Urinary bladder (tissue), 4 donors: ENCODE measurements at places on chromosomes 7 and 10.

DNA sequence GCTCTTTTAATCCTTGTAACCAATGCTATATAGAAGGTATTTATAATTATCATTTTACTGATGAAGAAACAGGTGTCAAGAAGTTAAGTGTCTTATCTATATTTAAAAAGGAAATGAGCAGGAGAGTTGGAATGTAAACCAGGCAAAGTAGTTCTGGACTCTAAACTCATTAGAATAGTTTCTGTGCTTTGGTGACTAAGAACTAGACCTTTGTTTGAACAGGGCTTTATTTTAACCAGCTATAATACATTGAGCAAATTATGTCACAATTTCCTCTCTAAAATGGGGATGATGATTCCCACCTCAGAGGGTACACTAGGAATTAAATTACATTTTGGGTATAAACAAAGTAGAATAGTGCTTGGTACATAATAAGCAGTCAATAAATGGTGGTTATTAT, 236.0 kb downstream of the MAGI2 start:
- no peak for DNase-seq

DNA sequence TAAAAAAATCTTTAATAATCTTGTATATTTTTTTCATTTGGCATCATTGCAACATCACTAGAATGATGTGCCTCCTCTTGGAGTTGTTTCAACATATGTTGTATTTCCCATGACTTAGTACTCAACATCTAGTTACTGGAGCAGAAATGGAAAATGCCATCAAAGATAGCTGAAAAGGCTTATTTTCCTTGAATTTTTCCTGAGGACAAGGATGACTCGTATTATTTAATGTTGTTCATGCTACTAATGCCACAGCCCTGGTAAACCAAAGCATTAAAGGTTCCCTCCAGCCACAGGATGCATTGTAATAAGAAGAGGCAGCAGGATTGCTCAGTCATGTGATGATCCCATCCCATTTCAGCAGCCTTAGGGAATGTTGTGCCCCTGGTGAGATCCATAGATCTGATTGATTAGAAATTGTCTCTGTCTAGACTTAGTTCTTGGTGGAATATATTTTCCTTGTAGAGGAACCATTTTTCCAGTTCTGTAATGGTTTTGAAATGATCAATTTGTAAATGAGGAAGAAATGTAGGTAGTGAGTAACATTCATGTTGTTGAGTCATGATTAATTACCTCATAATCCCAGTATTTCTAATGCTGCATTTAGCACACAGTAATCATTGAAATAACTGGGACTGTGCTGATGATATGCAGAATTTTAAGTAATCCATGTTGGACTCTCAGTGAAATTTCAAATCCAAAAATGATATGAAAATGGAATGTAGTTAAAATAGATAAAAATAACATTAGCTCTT, 91.3 kb upstream of the SMIM30 start:
- DNase-seq = no peak

- DNase-seq = no peak
Observed at GRCh38 chr7:70775570-70776156, 356.3 kb upstream of the GALNT17 start.

DNA sequence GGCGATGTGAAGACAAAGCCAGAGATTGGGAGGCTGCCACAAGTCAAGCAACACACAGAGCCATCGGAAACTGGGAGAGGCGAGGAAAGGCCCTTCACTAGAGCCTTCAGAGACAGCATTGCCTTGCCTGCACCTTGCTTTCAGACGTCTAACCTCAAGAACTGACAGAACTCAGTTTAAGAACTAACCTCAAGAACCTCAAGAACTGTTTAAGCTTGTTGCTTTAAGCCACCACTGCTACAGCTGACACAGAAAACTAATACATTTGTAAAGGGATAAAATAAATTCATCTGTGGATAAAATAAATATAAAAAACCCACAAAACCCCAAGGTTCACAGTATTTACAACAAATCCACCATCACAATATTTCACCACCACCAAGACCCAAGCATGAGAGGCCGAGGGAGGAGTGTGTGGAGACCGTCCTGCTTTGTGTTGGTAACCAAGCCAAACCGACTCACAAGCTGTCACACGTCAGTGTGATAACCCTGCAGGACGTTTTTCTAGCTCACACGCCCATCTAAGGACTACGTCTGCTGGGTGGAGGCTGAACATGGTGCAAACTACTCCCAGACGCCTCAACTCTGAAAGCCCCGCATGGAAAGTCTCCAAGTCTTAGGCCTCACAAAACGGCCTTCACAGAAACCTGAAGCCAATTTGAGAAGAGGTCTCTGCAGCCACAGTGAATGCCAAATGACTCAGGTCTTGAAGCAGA, 116.8 kb downstream of the ABLIM1 start:
- DNase-seq = peak; percentile 71

DNA sequence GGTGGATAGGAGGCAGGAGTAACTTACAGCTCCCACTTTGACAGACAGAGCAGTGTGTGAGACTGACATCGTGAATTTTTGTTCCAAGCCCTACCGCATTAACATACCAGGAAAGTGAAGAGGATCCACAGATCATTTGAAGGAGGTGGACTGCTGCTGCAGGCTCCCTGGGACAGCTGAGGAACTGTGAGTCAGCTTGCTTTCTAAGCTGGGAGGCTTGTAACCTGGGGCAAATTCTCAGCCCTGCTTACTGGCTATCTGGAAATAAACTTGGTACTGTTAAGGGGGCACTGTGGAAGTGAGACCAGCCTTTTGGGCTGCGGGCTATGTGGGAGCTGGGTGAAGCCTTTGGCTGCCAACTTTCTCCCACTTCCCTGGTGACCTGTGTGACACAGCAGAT, 1202.5 kb downstream of the DNAJB9 start:
- no peak for DNase-seq
